ENCODE measurements at places on chromosomes 1 and 21.

GRCh38 chr1:175708787-175709186 lies 34.6 kb downstream of the TNR start:
- no peak for DNase-seq

DNA sequence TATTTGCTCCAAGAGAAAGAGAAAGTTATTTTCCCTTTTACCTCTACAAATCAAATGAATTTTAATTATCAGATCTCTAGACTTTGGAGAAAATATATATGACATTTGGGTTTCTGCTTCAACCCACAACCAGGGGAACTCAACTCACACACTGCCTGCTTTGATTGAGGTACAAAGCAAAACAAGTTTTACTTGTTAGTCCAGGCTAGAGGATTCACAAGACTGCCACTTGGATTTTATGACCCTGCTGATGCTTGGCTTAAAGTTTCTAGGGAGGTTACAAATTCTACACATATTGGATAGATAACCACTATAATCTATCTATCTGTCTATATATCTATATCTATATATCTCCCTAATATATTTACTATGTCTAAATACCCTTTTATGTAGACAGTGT lies 467.3 kb upstream of the RGS18 start:
- no peak for DNase-seq

- no peak for DNase-seq
Measured at GRCh38 chr1:81699234-81699633, 101.5 kb upstream of the ADGRL2 start.

GRCh38 chr1:203278885-203279406 lies 26.4 kb upstream of the BTG2 start:
- no peak for DNase-seq

GRCh38 chr1:26677306-26678115 lies 18.3 kb upstream of the ARID1A start:
- no peak for DNase-seq

DNA sequence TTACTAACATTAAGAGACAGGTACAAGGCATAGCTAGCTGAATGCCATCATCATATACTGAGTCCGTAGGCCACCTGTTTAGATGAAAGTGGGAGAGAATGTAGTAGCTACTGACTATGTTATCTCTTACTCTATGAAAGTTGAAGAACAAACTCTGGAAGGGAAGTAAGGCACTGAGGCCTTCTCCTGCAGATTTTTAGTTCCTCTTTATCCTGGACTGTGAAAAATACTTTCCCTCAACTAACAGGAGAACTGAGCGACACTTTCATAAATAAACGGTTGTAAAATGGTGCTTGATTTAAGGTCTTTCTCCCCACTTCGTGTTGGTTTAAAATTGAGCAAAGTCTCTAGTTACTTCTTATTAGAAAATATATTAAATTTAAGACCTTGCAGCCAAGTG lies 101.9 kb downstream of the FNBP1L start:
- no peak for DNase-seq

- no peak for DNase-seq
Measured at GRCh38 chr1:2451741-2452140, 24.3 kb upstream of the PLCH2 start.
